Motor neuron (in vitro differentiated cells): ENCODE measurements at places on chromosomes 2 and 18. TPM values are rescaled to one million over a fixed set of nuclear protein-coding genes. Genes with fewer than 3 reads are reported as not detected.

- no peak for ATAC-seq
Observed at GRCh38 chr18:9353596-9353995, 19.0 kb downstream of the TWSG1 start.

DNA sequence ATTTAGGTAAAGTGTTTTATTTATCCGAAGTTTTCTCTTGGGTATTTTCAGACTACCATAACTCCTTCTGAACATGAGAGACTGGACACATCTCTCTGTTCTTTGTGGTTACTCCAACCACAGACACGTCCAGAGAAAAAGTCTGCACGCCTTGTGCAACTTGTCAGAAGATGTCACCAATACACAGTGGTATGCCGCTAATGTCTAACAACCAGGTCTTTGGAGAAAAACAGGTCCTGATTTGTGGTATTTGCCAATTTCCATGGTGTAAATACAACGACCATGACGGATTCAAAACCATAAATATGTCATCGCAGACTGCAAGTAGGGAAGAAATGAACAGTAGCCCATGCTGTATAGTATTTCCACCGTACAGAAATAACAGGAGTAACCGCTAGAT lies 620.6 kb upstream of the ID2 start:
- no peak for ATAC-seq

GRCh38 chr2:217520356-217521010 lies 482.3 kb downstream of the TNS1 start:
- ATAC-seq: no peak

DNA sequence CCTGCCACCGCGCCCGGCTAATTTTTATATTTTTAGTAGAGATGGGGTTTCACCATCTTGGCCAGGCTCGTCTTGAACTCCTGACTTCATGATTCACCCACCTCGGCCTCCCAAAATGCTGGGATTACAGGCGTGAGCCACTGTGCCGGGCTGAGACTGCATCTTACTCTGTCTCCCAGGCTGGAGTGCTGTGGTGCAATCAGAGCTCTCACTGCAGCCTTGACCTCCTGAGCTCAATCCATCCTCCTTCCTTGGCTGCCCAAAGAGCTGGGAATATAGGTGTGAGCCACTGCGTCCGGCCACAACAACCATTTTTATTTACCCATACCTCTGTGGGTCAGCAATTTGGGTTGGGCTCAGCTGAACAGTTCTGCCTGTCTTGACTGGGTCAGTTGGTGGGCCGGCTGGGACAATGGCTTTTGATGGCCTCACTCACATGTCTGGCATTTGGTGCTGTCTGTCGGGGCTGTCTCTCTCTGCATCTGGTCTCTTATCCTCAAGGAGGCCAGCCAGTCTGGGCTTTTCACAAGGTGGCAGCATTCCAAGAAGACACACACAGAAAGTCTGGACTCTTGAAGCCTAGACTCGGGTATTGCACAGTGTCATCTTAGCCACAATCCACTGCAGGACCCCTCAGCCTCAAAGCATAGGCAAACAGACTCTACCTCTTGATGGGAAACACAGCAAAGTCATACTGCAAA lies 116.8 kb upstream of the GATA6 start:
- no peak for ATAC-seq

CLHC1 gene
- total RNA-seq: 15.2 and 17.3 TPM in 2 replicates

KCNE4 gene
- total RNA-seq: 11.1 and 14.7 TPM in 2 replicates

DNA sequence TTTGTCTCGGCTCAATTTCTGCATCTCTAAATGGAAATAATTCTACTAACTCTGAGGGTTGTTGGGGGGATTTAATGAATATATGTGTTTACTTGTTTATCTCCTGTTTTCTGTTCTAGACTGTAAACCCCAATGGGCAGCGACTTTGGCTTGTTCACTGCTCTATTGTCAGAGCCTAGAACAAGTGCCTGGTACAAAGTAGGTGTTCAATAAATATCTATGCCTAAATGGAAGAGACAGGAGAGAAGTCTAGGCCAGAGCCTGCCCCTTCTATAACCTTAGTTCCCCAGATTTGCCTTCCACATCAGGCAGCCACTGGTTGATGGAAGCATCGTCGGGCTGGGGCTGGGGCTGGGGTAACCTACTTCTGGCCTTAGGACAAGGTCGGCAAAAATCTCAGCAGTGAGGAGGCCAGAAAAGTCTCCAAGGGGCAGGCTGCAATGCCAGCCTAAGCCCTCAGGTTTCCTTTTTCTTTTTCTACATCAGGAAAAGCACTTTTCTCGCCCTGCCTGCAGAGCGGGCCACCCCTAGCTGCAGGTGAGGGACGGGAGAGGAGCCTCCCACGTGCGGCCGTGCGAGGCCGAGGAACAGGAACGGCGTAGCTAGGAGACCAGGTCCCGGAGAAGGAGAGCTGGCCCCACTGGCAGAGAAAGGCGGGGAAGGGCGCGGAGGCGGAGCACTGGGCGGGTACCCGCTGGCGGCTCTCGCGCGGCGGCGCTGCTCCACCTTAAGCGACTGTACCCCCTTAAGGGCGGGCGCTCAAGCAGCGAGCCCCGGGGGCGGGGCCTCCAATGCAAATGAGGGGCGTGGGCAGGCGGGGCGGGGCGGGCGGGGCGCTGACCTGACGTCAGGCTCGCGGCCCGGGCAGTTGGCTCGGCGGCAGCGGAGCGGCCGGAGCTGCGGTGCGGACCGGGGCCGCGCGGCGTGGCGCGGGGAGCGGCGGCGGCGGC lies at the start of gene CNNM4:
Gene CNNM4 (plus strand): TSS at position 867 of the 950 bp plus-strand sequence. CDS start 98 bp downstream, outside the sequence.
- ATAC-seq: peak; percentile 92

GRCh38 chr2:69298261-69298660 lies 88.8 kb downstream of the GFPT1 start:
- ATAC-seq: no peak

ACVR1C gene
- 0.71 and 1.1 TPM in 2 replicates for total RNA-seq

IMPA2 gene
- 8.2 and 9.2 TPM in 2 replicates for total RNA-seq

DNA sequence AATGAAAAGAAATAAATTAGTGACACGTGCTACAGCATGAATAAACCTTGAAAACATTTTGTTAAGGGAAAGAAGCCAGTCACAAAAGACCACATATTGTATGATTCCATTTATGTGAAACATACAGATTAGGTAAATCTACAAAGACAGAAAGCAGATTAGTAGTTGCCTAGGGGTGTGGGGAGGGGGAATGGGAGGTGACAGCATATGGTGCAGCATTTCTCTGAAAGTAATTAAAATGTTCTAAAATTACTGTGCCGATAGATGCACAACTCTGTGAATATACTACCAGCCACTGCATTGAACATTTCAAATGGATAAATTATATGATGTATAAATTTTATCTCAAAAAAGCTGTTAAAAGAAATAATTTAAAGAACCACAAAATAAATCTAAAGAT lies 161.0 kb downstream of the TRIB2 start:
- ATAC-seq: no peak

GRCh38 chr2:232486558-232487384 lies 863 bp downstream of the ECEL1 start:
- ATAC-seq: no peak

DNA sequence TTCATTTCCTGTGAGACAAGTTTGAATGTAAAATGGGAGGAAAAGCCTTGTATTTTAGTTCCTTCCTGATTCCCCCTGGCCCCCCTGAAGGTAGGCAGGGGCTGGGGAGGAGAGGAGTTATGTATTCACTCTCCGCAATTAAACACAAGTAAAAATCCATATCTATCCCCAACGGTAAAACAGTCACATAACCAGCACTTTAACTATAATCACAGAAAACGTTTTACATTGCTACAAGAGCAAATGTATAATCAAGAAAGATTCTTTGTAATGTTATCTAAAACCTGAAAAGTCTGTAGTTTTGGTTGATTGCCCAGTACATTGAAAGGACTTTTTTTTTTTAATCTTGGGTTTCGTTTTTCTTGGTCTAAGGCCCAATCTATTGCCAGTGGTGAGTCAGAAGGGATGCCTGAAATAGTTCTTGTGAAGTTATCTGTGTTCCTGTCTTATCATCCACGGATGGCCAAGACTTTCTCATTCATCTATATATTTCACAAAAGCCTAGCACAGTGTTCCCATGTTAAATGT lies 34.5 kb upstream of the CCNYL1 start:
- no peak for ATAC-seq

- peak; percentile 84 for ATAC-seq
Observed at GRCh38 chr2:50538147-50538546, 493.8 kb downstream of the NRXN1 start.

CYRIA gene
- 12.1 and 12.9 TPM in 2 replicates for total RNA-seq

GRCh38 chr2:16817305-16818202 lies 151.9 kb upstream of the CYRIA start:
- ATAC-seq: no peak

GRCh38 chr18:41022484-41022883 lies 932.5 kb upstream of the PIK3C3 start:
- no peak for ATAC-seq

GRCh38 chr2:11553661-11554398 lies 20.0 kb downstream of the GREB1 start:
- ATAC-seq: peak; percentile 48

CHRNG gene
- total RNA-seq: 0.78 and 0.90 TPM in 2 replicates

DNA sequence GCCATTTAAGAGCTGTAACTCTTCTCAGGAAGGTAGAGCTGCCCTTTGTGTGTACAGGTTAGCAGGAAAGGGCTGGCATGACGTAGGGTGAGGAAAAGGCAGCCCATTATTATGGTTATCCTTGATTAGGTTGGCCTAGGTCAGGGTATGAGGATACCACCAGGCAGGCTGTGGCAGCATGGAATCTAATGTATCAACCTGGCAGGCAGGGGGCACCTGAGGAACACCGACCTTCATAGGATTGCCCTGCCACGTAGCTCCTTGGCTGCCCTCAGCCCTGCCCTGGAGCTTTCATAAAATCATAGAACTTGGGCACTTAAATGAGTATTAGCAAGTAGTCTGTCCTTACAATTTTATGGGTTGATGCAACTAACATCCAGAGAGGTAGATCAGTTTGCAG lies 261.6 kb downstream of the LTBP1 start:
- ATAC-seq: no peak
